ENCODE measurements at places on chromosomes 3 and 15.

DNA sequence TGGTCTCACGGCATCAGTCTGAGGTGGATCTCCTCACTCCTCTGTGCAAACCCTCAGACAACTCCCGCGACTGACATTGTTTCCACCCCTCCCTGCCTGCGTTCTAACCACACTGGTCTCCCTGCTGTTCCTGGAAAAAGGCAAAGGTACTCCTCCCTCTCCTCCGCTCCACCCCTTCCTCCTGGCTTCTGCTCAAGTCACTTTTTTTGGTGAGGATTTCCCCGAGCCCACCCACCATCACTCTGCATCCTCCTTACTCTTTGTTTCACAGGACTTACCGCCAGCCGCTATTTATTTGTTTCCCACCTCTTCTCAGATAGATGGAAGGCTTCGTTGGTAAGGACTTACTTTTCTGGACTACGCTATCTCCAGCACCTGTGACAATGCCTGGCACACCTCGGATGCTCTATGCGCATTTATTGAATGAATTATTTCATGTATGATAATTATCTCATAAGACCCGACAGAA is 25.6 kb downstream of the PRR23E start:
- no peak for DNase-seq

DNA sequence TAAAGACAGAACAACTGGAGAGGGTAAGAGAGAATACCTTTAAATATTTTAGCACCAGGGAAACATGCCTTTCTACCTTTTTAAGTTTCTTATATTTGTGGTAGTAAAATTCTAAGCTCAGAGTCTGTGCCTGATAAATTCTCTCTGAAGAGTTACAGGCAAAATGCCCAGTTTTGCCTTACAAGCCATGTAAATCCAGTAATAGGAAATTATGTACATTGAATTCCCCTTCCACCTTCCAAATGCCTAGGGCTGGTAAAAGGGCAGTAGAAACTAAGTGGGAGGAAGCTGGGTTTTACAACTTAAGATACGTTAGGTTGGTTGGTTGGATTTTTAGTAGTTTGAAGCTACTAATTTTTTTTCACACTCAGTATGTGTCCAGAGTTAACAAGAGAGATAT is 43.1 kb upstream of the TP63 start:
- no peak for DNase-seq

DNA sequence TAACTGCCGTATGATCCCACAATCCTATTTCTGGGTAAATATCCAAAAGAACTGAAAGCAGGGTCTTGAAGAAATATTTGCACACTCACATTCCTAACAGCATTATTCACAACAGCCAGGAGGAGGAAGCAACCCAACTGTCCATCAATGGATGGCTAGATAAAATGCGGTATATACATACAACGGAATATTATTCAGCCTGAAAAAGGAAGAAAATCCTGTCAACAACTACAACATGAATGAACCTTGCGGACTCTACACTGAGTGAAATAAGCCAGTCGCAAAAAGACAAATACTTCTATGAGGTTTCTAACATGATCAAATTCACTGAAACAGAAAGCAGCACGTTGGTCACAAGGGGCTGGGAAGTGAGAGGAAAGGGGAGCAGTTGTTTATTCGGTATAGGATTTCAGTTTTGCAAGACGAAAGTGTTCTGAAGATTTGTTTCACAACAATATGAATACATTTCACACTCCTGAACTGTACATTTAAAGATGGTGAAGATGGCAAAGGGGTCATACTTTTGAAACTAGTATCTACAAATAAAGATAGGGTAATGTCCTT is 6.2 kb downstream of the DLG1 start:
- DNase-seq, result no peak

DNA sequence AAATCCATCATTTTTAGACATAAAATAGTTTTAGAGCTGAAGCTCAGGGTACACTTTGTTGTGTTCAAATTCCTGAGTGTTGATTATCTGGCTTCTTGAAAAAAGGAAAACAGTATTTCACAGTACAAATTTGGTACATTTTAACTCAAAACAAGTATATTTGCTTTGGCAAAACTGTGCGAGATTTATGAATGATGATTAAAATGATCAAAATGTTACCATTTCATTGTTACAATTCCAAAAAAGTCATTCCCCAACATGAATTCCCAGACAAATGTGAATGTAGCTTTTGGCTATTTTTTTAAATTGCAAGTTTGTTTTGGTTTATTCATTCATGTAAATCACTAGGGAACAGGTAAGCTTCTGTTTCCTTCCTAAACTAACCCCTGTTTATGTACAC is 347.4 kb upstream of the DCBLD2 start:
- DNase-seq, result no peak

GRCh38 chr3:50689558-50689957 is 14.8 kb downstream of the DOCK3 start:
- DNase-seq, result no peak

DNA sequence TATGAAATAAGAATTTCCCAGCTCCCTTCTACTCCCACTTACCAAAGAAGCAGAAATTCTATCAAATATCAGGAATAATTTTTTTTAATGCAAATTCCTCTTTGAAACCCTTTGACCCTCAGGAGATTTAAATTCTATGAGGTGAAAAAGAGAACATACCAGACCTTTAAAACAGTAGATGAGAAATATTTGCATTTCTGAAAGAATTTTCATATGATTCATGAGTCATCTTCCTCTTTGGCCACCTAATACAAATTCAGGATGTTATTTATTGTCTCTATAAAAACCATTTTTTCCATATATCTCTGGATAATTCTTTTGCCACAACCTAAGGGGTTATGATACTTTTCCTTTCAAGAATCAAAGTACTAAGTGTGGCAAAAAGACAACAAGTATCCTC is 67.3 kb upstream of the ST3GAL6 start:
- DNase-seq, result no peak

GRCh38 chr3:29100292-29100691 is 180.6 kb upstream of the RBMS3 start:
- DNase-seq, result no peak

DNA sequence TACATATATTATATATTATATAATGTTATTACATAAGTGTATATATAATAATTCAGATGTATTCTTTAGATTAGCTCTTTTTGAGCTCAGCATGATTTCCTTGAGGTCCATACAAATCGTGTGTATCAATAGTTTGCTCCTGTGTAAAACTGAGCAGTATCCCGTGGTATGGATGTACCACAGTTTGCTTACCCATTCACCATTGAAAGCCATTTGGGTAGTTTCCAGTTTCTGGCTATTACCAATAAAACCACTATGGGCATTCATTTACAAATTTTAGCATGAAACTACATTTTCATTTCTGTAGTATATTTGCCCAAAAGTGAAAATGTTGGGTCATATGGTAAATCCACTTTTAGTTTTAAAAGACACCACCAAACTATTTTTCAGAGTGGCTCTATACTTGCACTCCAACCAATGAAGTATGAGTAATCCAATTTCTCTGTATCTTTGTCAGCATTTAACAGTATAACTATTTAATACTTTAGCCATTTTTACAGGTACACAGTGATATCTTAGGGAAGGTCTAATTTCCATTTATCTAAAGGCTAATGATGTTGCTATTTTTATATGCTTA is 1361.4 kb upstream of the GBE1 start:
- DNase-seq, result no peak

- no peak for DNase-seq
These were observed 2.7 kb upstream of the NR2E3 start for GRCh38 chr15:71807691-71808091.

GRCh38 chr3:131349946-131350347 is 31.6 kb upstream of the NUDT16 start:
- no peak for DNase-seq

- DNase-seq, result no peak
These were observed 22.6 kb downstream of the GOLM2 start for GRCh38 chr15:44311136-44311535.

DNA sequence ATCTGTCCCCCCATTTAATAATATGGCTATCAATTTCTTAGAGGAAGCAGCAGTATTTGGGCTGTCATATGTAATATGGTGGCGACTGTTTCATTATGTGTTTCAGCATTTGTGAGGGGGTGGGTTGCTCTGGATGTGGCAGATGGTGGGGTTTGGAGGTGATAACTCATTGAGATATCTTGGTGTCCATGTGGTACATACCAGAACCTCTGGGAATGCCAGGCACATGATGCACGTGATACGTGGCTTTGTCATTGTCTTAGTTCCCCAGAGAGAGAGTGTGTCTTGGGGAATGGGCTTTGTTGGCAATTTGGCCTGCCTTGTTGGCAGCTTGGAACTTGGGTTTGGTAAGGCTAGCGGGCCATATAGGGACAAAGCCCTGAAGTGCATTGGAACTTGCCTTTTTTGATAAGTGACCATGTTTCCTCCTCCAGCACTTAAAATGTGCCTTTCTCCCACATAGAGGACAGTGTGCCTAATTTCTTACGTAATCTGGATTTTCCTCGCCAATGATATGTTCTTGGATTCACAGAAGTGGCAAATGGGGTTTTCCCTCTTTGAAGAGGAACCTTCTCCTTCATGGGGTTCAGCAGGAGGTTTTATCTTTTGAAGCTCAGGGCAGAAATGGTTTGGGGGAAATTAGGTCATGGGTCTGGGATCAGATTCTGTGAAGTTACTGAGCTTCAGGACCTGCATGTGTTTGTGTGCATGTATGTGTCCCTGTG is 79.5 kb downstream of the DNASE1L3 start:
- DNase-seq, result no peak

- no peak for DNase-seq
These were observed 90.7 kb downstream of the KLHL25 start for GRCh38 chr15:85704066-85704465.

GRCh38 chr3:168260859-168261258 is 165.1 kb upstream of the GOLIM4 start:
- no peak for DNase-seq

- no peak for DNase-seq
These were observed 23.8 kb upstream of the ANXA2 start for GRCh38 chr15:60421544-60421943.

DNA sequence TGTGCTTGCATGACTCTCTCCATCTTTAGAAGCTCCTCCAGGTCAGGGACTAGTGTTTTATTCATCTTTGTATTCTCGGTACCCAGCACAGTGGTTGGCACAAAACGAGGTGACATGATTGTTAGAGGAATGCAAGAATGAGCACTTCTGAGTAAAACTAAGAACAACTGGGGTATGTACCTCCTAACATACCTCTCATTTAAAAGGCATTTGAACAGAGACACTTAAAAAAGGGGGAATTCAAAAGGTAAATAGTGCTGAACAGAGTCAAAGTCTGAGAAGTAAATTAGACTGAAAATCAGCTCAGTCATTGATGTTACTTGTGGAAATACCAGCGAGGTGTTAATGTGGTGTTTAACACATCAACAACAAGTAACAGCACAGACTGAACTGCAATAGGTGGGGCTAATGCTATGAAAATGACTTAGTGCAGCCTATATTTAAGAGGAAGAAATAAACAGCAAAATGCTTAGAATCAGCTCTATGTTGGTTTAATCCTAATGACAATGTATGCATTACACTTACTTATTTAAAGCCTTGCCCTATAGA is 102.4 kb downstream of the TMCO5A start:
- DNase-seq, result no peak

- DNase-seq, result no peak
These were observed 513.9 kb upstream of the NR2F2 start for GRCh38 chr15:95816591-95816990.

GRCh38 chr3:15905041-15905440 is 107.3 kb upstream of the ANKRD28 start:
- DNase-seq, result no peak

DNA sequence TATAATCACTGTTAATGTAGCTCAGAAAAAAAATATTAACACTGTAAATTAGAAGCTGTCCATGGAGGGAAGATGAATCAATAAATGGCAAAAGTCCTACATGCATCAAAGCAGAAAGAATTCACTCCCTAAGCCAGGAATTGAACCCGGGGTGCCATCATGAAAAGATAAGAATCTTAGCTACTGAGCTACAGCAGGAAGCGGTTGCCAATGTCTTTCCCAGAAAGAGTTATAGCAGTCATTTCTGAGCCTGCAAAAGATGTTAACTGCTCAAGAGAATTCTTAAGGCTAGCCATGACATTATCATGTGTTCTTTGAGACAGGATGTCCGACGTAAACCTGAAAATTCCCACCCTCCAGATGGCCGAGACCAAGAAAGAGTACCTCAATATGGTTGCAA is 47.4 kb upstream of the MKRN3 start:
- no peak for DNase-seq

Measured in COR-L47 (cell line).